ENCODE measurements at places on chromosomes 12 and 14.

DNA sequence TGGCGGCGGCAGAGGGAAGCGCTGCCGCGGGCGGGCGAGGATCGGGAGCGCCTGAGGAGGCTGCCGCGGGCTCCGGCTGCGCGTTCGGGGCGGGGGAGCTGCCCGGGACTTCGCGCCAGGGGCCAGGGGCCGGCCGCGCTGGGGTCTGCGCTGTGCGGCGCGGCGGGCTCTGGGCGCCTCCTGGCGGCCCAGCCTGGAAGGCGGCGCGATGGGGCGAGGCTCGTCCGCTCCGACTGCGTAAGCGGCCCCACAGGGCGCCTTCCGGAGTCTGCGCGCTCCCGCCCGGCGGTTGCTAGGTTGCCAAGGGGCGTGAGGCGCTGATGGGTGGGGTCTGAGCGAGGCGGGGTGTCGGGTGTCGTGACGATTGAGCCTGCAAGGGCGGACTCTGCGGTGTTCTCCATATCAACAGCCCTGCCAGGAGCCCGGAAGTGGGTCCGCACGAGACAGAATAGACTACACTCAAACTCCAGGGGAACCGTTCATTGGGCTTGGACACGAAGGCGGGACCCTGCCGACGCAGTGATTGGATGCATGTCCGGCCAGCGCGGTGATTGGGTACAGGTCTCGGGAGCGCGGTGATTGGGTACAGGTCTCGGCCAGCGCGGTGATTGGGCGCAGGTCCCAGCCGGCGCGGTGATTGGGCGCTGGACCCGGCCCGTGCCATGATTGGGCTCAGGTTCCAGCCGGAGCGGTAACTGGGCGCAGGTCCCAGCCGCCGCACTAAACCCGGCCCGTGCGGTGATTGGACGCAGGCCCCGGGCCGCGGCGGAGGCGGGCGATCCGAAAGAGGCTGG, at the start of gene TEDC1:
TEDC1 (plus strand) TSS at position 675 of the 794 bp plus-strand sequence. CDS start 130 bp downstream, outside the sequence.
- DNase-seq: peak; percentile 98

GRCh38 chr14:28782301-28782700, 15.7 kb downstream of the FOXG1 start:
- DNase-seq: no peak

- DNase-seq: no peak
These were observed 155.2 kb downstream of the TGFB3 start for GRCh38 chr14:75826599-75826998.

- DNase-seq: no peak
These were observed 13.6 kb upstream of the TAS2R14 start for GRCh38 chr12:10952645-10953044.

DNA sequence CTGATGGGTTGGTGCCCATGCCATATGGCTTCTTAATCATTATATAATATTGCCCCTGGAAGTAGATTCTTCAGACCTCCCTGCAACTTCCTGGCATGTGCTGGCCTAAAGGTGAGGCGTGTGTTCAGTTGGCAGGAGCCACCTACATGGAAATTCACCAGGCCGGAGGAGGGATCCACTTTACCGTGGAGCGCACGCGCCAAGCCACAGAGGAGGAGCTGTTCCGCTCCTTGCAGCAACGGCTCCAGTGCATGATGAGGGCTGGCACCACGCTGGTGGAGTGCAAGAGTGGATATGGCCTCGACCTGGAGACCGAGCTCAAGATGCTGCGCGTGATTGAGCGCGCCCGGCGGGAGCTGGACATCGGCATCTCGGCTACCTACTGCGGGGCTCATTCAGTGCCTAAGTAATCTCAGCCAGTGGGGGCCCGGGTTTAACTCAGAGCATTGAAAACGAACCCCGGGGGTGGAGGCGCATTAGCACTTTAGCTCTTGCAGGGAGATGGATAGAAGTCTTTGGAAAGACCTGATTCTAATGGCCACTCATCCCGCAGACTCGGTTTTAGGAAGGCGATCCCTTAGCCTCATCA, 13.5 kb downstream of the AMDHD1 start:
- no peak for DNase-seq

DNA sequence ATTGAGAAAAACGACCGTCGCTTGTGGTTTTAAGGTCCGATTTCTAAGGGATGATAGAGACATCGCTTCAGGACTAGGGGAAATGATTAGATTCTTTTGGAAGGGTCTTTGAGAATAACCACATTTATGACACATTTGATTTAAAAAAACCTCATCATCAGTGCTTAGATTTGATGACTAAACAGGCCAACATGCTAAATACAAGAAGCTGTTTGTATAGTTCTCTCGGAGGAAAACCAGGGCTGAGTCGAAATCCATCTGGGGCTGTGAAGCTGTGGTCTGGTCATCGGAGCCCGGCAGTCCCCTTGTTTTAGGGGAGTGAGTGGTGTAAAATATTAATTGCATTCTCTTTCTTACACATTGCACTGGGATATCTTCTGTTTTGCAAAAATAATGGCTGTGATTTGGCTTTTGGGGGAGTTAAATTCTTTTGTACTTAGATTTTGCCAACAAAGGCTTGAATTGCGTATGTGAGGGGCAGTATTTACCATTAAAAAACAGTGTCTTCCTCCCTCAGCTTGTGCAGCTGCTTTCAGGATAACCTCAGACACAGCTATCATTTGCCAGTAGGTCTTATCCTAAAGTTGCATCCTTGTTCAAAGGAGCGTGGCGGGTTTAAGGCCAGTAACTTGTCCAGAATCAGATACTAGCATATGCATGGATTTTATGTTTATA, 550 bp downstream of the GNG2 start:
- no peak for DNase-seq

GRCh38 chr12:89432396-89432795, 80.1 kb upstream of the DUSP6 start:
- DNase-seq: no peak

GRCh38 chr14:69652942-69653684, 41.7 kb downstream of the SUSD6 start:
- no peak for DNase-seq

DNA sequence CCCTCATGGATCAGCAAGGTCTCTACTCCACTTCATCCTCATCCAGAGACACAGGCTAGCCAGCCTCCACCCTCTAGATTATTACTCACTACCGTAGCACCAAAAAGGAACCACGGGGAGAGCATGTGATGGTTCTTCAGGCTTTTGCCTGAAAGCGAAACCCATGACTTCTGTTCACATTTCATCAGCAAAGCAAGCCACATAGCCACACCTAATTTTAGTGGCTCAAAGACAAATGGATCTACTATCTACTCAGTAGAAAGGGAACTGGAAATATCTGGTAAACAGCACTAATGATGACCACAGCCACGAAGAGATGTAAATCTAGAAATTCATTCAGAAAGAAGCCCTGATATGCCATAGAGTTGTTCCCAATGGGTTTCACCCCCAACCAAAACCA, 51.4 kb downstream of the VCPKMT start:
- DNase-seq: no peak

DNA sequence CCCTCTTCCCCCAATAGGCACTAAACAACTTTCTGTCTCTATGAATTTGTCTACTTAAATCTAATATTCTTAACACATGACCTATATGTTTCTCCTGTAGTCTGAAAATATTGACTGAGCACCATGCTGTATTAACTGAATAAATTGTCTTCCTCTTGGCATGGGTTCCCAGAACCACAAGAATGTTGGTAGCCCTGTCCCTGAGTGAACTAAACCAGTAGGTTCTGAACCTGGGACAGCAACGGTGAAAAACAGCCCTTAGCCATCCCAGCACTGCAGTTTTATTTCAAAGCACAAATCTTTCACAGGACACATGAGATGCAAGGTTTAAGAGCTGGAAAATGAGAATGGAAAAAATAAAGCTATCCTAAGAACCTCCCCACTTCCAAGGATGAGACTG, 20.4 kb upstream of the HSP90B1 start:
- DNase-seq: no peak

DNA sequence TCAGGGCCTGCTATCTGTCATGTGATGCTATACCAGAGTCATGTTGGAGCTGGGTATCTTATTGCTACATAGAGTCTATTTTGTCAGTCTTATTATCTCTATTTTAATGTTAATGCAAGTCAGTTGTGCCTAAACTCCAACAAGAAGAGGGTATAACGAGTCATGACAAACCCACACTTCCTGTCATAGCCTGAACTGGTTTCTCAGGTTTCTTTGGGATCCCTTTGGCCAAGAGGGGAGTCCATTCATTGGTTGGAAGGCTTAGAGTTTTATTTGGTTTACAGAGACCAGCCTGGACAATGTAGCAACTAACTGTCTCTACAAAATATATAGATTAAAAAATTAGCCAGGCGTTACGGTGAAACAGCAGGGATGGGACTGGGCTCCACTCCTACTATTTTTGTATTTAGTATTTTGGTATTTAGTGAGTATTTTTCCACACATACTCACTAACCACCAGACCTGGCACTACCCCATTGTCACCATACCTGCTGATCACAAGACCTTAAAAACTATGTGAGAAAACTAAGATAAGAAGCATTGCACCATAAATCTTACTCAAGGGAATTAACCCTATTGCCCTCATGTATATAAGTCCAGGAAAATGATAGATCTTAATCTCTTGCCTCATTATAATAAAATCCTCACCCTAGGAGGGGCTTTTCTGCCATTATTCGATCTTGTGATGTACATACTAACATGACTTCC, 387.5 kb downstream of the IPO8 start:
- DNase-seq: no peak

GRCh38 chr12:47822401-47822800, 2.7 kb upstream of the HDAC7 start:
- no peak for DNase-seq

GRCh38 chr14:70289138-70289537, 70.3 kb downstream of the COX16 start:
- DNase-seq: peak; percentile 4

DNA sequence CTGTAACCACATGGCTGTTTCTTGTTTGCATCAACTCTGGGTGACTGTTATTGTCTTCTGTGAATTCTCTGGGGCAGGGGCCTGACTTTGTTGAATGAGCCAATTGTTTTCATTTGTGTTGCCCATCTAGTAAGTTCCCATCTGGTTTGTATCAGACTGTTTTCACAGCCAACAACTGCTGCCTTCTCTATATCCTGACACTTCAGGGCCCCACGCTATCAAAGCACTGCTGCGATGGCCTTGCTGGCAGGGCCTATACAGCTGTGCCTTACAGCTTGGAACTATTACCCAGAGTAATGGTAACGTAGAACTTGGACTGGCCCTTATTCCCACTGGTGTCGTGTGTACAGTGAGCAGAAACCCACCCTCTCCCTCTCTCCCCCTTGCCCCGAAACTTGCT, 104.3 kb upstream of the DACT1 start:
- DNase-seq: no peak

GRCh38 chr12:131176266-131176665, 222.6 kb downstream of the ADGRD1 start:
- no peak for DNase-seq

DNA sequence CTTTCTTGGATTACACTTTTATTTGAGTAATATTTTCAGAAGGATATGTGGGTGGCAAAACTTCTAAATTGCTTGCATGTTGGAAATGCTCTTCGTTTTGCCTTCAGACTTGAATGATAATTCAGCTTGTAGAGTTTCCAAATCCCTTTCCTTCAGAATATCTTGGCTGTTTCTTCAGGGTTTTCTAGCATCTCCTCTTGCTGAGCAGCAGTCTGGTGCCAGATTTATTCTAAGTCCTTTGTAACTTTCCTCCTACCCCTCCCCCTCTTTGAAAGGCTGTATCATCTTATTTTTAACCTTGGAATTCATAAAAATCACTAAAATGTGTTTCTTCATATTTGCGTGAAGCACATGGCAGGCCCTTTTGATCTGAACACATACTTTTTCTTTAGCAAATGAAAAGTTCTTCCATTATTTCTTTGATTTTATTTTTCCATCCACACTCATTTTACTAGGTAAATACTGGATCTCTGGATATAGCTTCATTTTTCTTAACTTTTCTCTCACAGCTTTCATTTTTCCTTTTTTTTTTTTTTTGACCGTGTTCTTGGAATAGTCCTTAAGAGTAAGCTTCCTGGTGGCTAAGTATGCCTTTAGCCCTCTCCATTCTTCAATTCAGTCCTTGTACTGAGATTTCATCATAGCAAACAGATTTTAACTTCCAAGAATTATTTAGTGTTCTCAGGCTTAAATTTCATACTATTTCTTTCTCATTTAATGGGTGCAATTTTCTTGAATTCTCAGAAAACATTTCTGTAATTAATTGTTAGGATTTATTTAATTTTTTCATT, 102.0 kb downstream of the SLC38A4 start:
- no peak for DNase-seq

DNA sequence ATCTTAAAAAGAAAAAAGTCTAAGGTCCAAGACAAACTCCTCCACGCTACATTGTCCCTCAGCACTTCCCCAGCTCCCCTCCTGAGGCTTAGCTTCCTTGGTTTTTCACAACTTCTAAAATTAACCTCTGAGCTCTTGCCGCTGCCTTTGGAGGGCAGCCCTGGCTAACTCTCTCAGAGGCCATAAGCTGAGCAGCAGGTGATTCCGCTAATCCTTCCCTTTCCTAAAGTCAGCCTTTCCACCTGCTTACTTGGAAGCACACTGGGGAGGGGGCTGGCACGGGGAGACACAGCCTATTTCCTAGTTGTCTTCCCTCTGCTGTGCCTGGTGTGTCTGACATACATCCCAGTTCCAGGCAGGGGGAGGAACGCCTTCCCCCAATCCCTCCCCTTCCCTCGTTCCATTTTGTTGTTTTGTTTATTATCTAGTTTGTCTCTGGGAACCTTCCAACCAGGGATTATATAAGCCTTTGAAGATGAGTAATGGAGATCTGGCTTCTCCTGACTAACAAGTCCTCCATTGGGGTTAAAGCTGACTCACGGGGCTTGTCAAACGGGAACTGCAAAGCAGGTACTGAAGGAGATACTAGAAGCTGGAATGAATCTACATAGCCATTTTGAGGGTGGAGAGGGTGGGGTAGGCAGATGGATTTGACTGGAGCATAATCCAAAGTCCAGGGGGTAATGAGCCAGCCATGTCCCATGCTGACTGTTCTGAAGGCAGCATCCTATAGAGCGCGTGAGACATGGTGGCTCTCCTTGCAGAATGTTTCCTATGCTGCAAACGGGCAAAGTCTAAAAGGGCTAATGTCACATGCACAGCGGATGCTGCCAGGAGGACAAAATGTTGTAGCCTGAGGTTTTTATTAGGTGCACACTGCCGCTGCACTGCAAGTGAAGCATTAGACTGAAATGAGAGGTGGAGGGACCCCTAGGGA, 230.8 kb downstream of the FOXN3 start:
- DNase-seq: no peak

DNA sequence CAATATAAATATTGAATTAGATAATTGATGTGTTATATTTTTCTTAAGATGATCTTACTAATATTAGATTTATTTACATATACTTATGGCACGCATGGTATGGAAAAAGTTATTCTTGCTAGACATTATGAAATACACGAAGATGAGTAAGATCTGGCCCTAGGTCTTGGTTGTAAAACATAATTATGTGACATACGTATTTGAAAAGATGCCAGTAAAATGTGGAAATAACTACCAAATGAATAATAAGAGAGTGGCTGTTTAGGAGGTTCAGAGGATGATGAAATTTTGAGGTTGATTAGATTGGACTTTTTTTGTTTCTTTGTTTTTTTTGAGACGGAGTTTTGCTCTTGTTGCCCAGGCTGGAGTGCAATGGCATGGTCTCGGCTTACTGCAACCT, 41.3 kb downstream of the FANCM start:
- no peak for DNase-seq

Measured in stimulated activated CD4-positive, alpha-beta T cell treated with anti-CD3 and anti-CD28 coated beads, TNF-alpha, amount 100 ng/mL, for 1 hour (primary cell).